ENCODE measurements at places on chromosomes 4 and X.

DNA sequence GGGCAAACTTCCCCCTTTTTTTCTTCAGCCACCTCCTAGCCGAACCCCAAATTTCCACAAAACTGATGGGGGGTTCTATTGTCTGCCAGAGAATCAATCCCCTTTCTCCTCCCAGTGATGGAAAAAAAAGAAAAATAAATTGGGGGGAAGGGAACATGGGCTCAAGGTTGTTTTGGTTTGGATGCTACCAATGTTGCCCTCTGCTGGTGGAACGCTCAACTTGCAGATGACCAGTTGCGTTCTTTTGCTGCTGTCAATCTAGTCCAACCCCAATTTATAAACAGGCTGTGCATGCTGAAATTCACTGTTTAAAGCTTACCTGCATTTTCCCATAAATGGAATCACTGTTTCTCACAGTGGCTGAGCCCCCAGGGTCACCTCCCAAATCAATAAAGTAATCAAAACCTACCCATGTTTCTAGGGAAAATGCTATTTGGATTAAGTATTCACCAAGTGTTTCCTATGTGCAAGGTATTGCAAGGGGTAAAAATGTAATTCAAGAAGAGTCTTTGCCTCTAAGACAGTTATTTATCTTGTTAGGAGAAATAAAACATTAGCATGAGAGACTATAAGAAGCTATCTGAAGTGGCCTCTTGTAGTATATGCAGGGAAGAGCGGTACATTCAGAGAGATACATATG lies 116.7 kb upstream of the TMEM164 start:
- no peak for DNase-seq

- DNase-seq, result no peak
Measured at GRCh38 chr4:29082684-29083083, 1637.5 kb upstream of the PCDH7 start.

- no peak for DNase-seq
Measured at GRCh38 chrX:18714910-18715309, 7.5 kb downstream of the PPEF1 start.

GRCh38 chrX:88135735-88136134 lies 611.3 kb upstream of the CPXCR1 start:
- DNase-seq, result no peak

DNA sequence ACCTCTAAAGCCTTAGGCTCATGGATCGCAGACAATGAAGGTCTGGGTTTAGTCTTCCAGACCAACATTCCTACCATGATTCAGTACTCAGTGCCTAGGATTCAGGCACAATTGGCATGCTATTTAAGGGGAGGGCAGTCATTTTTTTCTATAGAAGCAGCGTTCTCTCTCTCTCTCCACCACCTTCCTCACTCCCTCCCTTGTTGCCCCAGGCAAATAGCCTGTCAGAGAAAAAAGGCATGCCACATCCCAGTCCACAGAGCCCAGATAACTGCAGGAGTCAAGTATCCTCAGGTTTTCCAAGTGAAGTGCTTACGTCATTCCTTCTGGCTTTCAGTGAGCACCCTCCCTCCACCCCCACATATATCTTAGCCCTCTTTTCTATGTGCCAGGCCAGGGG lies 533.0 kb downstream of the BCOR start:
- DNase-seq, result no peak

DNA sequence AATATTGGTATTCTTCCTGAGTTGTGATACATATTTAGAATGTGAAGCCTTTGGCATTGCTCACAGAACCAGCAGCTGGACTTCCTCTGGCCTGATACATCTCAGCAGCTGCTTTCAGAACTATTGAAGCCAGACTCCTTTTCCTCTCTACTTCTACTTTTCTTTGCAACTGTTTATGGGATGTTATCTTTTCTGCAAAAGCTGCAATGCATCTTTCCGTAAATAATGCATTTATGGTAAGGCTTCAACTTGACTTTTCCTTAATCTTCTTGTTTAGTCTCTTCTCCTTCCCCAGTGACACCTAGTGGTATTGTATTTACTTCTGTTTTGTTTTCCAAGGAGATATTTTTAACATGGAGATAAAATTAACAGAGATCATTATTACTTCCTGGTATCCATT lies 1548.7 kb downstream of the PCDH7 start:
- no peak for DNase-seq
